Memory B cell (primary cell): ENCODE measurements at places on chromosomes 7 and 10.

DNA sequence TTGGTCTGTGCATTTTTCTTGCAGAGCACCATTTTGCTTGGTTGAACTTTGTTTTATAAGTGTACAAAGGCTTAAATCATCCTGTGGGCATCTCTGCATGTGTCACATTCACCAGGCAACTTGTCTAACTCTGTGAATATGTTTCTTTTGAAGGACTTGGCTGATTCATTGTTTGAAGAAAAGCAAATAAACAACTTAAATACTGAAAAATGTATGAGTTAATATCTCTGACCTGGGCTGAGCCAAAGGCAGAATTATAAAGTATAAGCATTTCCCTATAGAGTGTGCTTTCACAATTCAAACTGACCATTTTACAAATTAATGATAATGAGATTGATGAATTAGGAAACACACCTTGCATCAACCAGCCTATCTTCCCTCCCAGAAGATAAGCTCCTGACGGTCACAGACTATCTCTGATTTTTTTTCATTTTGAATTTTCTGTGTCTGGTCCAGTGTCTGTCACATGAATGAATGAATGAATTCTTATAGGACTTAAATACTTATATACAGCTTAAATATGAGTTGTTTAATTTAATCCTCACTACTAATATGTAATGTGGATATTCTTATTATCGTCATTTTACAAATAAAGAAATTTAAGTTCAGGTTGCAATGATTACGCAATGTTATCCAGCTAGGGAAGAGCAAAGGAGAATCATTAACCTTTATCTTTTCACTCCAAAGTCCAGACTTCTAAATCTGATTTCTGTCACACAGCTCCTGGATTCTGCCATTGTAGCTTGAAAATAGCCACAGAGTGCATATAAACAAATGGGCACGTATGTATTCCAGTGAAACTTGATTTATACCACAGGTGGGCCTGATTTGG lies 182.0 kb upstream of the PHYHIPL start:
- DNase-seq: no peak

GRCh38 chr7:2978408-2978807 lies 65.3 kb downstream of the CARD11 start:
- peak; percentile 90 for DNase-seq

- no peak for DNase-seq
These were observed 200.1 kb downstream of the CCDC3 start for GRCh38 chr10:12801214-12802087.

GRCh38 chr7:98685541-98685940 lies 68.5 kb downstream of the NPTX2 start:
- DNase-seq: no peak

- no peak for DNase-seq
These were observed 16.7 kb downstream of the UNC5B start for GRCh38 chr10:71228875-71229675.

DNA sequence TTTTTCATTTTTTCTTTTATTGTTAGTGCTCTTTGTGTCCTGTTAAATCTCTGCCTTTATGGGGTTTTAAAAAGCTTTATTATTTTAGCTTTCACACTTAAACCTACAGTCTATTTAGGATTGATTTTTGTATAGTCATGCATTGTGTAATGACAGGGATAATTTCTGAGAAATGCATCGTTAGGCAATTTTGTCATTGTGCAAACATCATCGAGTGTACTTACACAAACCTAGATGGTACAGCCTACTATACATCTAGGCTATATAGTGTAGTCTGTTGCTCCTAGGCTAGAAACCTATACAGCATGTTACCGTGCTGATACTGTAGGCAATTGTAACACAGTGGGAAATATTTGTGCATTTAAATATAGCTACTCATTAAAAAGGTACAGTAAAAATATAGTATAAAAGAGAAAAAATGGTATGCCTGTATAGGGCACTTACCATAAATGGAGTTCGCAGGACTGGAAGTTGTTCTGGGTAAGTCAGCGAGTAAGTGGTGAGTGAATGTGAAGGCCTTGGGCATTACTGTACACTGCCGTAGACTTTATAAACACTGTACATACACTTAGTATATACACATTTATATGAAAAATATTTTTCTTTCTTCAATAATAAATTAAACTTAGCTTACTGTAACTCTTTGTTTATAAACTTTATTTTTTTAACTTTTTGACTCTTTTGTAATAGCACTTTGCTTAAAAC lies 16.0 kb downstream of the UBE2D1 start:
- DNase-seq: no peak
